ENCODE measurements at places on chromosomes 4 and X. TPM values are rescaled to one million over a fixed set of nuclear protein-coding genes. Genes with fewer than 3 reads are reported as not detected.

GRCh38 chrX:93120805-93121204 lies 552.6 kb downstream of the NAP1L3 start:
- DNase-seq = no peak

DNA sequence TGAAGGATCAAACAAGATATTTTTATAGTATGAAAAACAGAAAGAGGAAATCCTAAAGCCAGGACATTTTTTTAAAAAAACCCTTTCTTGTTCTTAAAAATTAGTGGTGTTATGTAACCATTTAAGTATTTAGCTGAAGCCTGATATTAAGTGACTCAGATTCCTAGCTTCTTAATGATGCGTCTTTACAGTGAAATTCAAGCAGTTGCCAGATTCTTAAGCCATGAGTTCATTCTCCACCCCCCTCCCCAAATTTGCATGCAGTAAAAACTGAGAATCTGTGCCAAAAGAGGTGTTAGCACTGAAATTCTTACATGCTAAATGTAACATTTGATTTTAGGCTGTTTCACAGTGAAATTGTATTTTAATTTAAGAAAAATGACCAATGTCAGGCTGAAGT lies 180.8 kb downstream of the RAPGEF2 start:
- no peak for DNase-seq

GRCh38 chr4:98626350-98626749 lies 32.1 kb downstream of the TSPAN5 start:
- DNase-seq = no peak

GRCh38 chr4:154586296-154587033 lies 4.1 kb downstream of the FGA start:
- no peak for DNase-seq

GRCh38 chr4:111952688-111953087 lies 192.6 kb upstream of the FAM241A start:
- no peak for DNase-seq

- no peak for DNase-seq
Measured at GRCh38 chrX:153868576-153869472, 17.1 kb downstream of the L1CAM start.

DNA sequence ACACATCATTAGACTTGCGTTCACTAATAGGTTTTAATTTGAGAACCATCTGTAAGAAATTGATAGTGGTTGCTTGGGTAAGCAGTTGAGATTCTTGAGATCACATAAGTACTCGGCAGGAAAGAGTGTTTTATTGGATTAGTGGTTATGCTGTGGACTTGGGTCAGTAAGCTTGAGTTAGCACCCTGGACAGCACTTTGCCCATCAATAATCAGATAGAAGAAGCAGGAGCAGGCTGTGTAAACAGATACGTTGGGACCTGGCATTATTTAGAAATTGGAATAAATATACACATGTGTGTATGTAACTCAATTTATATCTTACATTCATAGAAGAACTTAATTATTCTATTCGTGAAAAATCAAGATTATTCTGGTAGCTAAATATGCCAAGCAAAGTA lies 357.5 kb upstream of the SMIM31 start:
- no peak for DNase-seq

GRCh38 chrX:124269881-124270280 lies 62.6 kb upstream of the TEX13D start:
- DNase-seq = no peak

- no peak for DNase-seq
Measured at GRCh38 chr4:145890689-145891088, 47.9 kb downstream of the ZNF827 start.

GRCh38 chr4:100962698-100963097 lies 384.6 kb downstream of the PPP3CA start:
- no peak for DNase-seq

DNA sequence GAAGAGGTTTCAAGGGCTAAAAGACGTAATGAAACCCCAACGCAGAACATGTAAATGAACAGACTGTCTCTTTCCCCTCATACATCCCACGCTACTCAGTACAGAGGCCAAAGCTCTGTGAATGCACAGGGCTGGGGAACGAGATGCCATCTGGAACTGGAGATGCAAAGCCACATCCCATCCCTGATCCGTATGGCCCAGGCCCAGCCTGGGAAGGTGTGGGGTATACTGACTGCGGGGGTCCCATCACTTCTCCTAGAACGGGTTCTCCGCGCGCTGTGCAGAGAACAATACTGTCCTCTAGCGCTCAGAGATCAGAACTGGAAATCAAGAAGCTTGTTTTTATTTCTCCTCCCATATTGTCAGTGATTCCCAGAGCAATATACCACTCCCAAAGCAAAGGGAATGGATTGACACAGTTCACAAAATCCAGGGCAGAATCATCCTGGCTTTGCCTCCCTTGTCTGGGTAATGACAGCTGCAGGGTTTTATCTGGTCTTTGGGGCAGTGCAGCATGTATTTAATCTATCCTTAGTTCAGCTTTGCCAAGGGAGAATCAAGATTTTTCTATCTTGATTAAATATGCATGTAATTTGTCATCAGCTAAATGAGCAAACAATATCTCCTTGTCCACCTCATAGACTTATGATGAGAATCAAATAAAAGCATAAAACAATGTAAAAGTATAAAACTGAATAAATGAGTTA lies 47.3 kb upstream of the TLR3 start:
- no peak for DNase-seq

DNA sequence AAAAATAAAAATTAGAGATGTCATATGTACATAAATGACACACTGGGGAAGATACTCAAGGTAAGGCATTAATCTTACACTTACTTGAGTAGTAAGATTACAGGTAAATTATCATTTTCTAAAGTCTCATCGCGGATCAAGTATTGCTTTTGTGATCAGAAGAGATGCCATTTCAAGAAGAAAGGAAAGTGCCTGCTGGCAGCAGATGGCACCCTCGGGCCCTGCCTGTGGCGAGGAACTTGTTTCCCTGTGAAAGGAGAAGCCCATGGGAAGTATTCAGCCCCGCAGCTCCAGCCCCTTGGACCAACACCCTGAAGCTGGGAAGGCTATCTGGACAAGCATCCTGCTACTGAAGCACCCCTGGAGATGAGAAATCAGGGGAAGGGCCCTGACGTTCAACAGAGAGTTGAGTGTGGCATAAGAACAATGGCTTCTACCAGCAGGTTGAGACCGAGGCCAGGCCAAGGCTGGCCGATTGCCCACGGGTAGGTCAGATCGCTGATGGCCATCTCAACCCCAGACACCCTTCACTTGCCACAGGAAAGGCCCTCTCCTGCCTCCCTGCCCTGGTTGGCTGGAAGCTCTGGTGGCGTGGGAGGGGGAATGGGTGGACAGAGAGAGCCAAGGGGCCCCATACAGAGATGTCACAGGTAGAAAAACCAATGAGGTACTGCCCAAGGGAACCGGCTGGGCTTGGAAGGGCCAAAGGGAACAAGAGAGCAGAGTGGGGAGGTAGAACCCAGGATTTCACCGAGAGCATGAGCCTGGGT lies 18.8 kb upstream of the MXD4 start:
- DNase-seq = no peak

GRCh38 chr4:180058691-180059215 lies 2184.4 kb upstream of the TENM3 start:
- DNase-seq = no peak

GRCh38 chr4:70749313-70749712 lies 27.5 kb downstream of the RUFY3 start:
- no peak for DNase-seq

DNA sequence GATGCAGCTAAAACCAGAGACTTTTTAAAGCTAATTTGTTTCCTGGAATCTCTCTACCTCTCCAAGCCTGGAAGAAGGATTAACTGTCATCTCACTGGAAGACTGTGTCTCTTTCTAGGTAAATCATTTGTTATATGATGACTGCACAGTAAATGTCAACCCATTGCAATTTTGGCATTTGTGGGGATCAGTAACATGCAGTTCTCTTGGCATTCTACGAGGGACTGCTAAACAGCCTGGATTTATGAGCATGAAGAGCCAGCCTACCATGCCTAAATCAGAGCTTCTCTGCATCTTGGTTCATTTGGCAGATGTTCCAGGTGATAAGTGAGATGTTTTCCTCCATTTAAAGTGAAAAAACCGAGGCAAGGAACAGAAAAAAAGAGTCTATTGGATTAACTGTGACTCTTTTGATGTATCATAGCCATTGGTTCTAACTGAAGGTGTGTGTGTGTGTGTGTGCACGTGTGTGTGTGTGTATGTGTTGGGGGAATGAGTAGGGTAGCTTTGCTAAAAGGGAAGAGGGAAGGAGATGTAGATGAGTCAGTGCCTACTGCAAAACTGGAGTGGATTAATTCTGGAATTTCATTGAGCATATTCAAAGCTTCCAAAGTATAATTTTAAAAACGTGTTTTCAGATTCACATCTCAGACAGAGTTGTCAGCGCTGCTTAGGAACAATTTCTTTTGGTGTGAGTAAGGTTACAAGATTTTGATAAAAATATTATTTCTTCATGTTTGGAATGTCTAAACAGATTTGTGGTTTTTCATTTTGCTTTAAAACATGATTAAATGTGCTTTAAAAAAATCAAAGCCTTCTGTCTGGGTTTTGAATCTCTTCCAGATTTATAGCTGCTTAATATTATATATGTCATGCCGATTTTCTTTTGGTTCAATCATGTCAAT lies 123.2 kb upstream of the LNX1 start:
- DNase-seq = no peak

Gene TMSB15C
- 0.47 TPM for total RNA-seq

Gene RASL11B
- total RNA-seq = 12.2 TPM

Gene NLGN4X
- total RNA-seq = 6.1 TPM

Gene XIAP
- 22.0 TPM for total RNA-seq

Gene GLRA3
- not detected for total RNA-seq

Gene SHOX
- not detected for total RNA-seq

Gene FRG2
- total RNA-seq = not detected

Gene PCYT1B
- total RNA-seq = 6.4 TPM

Gene NUDT10
- total RNA-seq = 0.41 TPM

Gene OPHN1
- total RNA-seq = 4.3 TPM

Gene NCAPG
- total RNA-seq = 0.44 TPM

Gene ARMCX6
- 18.9 TPM for total RNA-seq

Data from right atrium auricular region (tissue), 2 donors.